GF-D8 (cell line): ENCODE measurements at places on chromosomes 4 and X.

- DNase-seq: no peak
Observed at GRCh38 chr4:184856277-184856609, 30.5 kb upstream of the ACSL1 start.

- no peak for DNase-seq
Observed at GRCh38 chrX:85107407-85107806, 103.7 kb downstream of the APOOL start.

- no peak for DNase-seq
Observed at GRCh38 chrX:8845060-8845459, 43.9 kb upstream of the FAM9A start.

DNA sequence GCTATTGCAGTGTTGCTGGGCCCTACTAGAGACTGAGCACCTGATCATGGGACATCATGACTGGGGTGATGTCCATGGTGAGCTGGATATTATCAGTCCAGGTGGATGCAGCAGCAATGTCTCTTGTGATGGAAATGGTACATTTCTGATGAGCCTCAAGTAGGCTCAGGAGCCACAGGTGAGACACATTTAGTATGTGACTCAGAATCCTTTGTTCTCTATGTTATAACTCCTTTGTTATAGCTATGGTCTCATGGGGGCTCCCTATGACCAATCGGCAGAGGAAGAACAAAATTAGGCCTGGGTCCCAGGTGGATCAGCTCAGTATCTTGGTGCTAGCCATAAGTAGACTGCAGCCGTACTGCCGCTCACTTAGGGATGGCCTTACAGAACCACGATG, 107.9 kb upstream of the FAT1 start:
- no peak for DNase-seq

GRCh38 chr4:6527683-6528595, 47.0 kb upstream of the MAN2B2 start:
- DNase-seq: no peak

DNA sequence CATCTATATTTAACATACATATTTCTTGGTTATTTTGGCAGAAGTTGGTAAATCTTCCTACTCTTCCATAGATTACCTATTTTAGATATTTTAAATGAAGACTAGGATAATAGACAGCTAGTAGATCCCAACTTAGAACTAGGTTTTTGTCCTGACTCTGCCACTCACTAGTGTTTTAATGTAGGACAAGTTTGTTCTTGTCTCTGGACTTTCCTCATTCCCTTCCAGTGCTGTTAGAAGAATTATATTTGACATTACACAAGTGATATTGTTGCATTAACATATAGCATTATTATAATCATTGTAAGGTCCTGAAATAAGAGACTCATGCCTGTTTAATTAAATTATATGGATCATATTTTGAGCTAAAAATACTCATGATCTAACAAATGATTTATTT, 24.1 kb upstream of the ALB start:
- DNase-seq: no peak

DNA sequence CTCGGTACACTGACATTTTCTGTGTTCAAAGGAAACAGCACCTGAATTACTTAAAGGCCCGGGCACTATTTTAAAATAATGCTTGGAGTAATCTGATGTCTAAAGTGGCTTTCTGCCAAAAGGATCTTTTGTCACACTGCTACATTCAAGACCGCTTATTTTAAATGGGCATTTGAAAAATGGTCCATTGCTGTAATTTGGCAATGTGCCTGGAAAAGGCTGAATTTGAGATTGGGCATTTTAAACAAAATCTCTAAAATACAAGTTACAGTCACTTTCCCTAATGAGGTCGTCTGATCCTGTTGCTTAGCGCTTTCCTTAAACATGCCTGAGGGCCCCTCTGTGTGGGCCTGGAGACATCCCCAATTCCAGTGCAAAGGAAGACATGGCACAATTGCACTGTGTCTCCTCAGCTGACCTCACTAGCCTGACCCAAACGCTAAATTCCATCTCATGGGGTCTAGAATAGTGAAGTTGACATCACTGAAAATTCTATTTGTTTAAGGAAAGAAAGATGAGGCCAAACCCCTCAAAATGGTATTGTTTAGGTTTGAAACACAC, 214.2 kb downstream of the GPC3 start:
- no peak for DNase-seq

- DNase-seq: no peak
Observed at GRCh38 chr4:151535366-151535765, 126.4 kb downstream of the FHIP1A start.

DNA sequence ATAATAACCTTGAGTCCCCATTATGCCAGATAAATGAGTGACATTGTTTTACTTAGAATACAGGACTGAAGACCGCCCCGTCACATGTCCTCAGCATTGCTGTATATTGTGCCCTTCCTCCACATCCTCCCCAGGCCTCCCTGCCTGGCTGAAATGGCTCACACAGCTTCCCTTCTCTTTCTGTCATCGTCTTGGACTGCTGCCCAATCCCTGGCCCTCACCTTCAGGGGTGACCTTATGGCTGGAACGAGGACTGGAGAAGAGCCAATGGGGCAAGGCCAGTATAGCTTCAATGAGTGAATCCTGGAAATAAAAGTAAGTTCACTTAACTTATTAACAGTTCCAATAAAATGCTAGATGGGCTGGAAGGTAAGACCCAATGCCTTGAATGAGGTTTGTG, 2.7 kb downstream of the KCNE5 start:
- no peak for DNase-seq

- DNase-seq: no peak
Observed at GRCh38 chrX:154019061-154019621, 561 bp downstream of the IRAK1 start.

- DNase-seq: no peak
Observed at GRCh38 chr4:153733751-153734448, 25.9 kb downstream of the RNF175 start.

GRCh38 chr4:145909281-145909715, 29.3 kb downstream of the ZNF827 start:
- DNase-seq: no peak

GRCh38 chrX:137151403-137151802, 117.6 kb upstream of the GPR101 start:
- DNase-seq: no peak

DNA sequence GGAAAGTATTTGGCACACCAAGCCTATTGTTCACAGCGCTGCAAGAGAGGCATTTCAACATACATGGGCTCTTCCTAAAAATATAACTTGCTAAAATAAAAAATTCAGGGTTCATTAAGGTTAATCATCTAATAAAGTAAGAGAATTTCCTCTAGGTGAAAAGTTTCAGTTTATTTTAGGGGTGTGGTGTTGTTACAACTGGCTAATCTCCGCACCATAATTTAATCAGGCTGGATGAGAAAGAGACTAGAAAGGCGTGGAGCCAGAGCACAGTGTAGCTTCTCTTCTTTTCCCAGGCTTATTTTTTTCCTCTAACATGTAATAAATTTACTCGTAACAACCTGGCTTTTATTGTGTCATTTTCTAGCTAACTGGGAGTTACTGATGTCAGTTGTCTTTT, 47.9 kb downstream of the FHL1 start:
- DNase-seq: no peak

GRCh38 chr4:108433832-108434231, 186.5 kb upstream of the RPL34 start:
- DNase-seq: no peak

- no peak for DNase-seq
Observed at GRCh38 chr4:52096048-52096447, 44.9 kb downstream of the SPATA18 start.

DNA sequence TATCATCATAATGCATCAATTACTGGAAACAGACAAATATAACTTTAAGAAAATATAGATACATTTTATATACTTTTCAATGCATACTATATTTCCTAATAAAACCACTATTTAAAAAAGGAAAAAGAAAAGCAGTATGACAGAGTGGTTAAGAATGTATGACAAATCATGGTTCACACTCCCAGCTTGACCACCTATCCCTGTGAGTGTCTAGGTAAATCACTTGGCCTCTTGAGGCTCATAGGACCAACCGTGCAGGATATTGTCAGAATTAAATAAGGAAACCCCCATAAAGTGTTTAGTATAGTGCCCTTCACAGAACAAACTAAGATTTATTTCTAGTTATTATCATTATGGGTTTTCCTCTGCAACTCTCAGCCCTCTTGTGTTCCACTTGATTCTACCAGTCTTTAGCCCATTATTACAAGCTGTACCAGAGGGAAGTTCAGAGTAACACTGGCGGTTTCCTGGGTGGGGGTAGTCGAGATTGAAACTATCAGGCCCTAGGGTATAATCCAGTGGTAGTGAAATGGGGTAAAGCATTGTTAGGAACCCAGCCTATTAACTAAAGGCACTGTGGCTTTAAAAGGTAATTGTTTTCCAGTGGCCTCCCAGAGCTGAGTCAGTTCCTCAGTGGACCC, 55.5 kb upstream of the PAK3 start:
- DNase-seq: no peak

DNA sequence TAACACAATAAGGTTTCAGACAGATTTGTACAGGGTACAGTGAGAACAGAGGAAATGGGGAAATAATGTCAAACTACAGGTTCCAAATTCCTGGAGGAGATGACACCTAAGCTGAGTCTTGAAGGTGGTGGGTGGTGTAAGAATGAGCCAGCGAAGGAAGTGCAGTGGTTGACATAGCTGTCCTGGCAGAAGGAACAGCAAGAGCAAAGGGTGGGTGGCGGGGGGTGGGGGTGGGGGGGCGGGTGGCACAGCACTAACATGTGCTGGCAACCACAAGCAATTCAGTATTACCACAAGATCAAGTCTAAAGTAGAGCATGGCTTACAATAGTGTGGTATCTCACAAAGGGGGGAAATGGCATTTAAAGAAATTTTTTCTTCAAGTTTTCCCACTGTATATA, 13.1 kb upstream of the G3BP2 start:
- DNase-seq: peak; percentile 4

DNA sequence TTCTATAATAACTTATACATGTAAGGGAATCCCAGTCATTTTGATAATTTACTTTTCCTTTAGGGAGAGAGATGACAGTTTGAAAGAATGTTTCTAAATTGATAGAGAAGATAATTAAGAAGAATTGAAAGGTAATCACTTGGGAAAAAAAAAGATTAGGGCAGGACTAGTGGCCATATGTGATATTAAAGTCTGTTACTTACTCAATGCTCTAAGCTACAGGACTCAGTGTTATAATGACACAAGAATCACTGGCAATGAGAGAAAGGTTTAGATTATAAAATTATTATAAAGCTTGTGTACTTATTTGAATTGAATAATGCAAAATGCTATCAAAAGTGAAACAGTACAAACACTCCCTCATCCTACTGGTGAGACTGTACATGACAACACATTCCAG, 265.3 kb downstream of the BANK1 start:
- DNase-seq: no peak

GRCh38 chr4:40630335-40631021, 814 bp upstream of the RBM47 start:
- DNase-seq: no peak

DNA sequence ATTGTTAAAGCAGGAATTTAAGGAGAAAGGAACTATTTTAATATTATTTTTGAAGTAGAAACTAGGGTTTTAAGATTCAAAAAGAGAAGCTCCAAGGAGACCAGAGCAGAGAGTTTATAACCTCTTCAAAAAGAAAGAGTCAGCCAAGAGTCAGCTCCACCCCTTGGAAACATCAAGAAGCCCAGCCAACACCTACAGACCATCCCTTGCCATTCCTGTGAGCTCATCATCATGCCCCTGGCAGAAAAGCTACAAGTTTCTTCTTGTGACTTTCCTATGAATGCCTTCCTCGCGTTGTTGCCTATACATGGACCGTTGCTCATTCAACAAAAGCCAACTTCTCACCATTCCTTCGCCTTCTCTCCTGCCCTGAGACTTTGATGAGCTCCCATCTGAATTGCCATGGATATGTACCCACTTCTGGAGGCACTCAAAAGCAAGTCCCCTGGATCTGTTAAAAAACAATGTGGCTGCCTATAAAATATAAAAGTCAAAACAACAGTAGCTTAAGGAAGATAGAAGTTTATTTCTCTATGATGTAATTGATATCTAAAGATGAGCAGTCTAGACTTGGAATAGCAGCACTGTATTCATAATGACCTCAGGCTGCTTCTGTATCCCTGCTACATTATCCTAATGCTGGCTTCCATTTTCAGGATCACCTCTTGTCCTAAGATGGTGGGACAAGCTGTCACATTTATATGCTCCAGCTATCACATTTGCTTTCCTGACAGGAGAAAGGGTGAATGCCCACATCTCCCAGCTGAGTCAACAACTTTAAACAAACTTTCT, 20.3 kb downstream of the PLRG1 start:
- DNase-seq: no peak

- DNase-seq: no peak
Observed at GRCh38 chr4:138680256-138680655, 335.3 kb upstream of the NOCT start.
